Stimulated activated CD8-positive, alpha-beta memory T cell treated with anti-CD3 and anti-CD28 coated beads, Interleukin-7, amount 100 ng/mL, for 4 hours (primary cell): ENCODE measurements at places on chromosomes 5 and 9.

- no peak for DNase-seq
These were observed 572 bp downstream of the NR4A3 start for GRCh38 chr9:99822109-99822805.

DNA sequence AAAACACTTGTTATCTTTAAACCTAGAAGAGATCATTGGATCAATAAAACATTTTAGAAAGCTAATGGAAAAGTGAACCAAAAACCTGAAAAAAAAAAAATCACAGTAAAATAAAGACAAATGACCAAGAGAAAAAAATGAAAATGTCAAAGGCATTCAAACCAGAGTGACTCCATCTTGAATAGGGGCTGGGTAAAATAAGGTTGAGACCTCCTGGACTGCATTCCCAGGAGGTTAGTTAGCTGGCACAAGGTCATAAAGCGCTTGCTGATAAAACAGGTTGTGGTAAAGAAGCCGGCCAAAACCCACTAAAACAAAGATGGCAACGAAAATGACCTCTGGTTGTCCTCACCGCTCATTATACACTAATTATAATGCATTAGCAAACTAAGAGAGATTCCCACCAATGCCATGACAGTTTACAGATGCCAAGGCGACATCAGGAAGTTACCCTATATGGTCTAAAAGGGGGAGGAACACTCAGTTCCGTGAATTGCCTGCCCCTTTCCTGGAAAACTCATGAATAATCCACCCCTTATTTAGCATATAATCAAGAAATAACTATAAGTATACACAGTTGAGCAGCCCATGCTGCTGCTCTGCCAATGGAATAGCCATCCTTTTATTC, 116.7 kb upstream of the NEK6 start:
- no peak for DNase-seq

GRCh38 chr9:13224366-13224765, 55.1 kb downstream of the MPDZ start:
- no peak for DNase-seq

- no peak for DNase-seq
These were observed 435.8 kb upstream of the PAPPA start for GRCh38 chr9:115717711-115718173.

DNA sequence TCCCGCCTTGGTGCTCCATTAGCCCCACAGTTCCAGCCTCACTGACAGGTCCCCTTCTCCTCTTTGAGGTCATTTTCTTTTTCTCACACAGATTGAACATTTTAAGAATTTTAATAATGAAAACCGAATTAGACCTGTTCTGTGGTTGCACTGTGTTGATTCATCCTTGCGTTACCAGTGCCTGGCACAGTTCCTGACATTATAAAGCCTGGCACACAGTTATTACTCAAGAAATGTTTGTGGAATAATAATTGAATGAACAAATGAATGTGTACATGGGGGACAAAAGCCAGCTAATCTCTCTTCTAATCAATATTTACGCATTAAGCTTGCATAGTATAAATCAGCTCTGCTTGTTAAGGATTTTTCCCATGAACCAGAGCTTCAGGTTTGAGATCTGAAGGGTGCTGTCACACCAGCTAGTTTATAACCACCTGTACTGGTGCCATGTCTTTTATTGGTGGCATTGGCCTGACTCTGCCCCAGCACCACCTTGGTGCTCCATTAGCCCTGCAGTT, 80.0 kb downstream of the SV2C start:
- no peak for DNase-seq

DNA sequence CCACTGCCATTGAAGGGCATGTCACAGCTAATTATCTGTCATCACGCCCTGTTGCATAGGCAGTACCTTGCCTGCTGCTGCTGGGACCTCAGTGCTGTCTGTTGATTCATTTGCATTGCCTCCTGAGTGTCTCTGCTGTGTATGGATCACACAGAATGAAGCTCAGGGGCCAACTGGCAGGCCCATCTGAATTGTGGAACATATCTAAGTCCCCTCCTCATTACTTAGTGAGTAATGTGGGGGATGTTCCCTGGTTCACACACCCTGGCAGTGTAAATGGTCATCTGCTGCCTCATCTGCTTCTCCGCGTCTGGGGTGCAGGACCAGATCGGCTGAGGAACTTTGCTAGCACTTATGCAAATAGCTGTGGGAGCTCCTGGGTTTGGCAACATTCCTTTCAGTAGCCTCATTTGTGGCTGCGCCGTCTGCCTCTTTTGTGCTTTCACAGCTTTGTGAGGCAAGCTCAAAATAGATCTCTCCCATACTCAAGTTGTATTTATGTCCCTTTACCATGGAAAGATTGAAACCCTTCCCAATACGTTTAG, 25.4 kb downstream of the TYRP1 start:
- no peak for DNase-seq

GRCh38 chr5:14531668-14532067, 49.9 kb upstream of the OTULINL start:
- DNase-seq: no peak

DNA sequence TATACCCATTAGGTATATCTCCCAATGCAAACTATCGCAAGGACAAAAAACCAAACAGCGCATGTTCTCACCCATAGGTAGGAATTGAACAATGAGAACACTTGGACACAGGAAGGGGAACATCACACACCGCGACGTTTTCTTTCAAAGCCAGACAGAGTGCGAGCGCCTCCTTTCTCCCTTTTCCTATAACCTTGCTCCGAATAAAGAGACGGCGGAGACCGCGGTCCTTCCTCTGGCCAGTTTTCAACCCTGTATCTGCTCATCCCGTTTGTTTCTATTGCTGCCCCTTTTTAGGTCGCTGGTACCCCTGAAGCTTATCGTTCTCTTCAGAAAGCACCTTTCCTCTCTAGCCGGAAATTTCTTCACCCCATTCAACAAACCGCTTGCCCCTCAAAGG, 1.3 kb downstream of the LVRN start:
- no peak for DNase-seq

- no peak for DNase-seq
These were observed 1.4 kb downstream of the TMEFF1 start for GRCh38 chr9:100474082-100474923.

- DNase-seq: no peak
These were observed 12.8 kb upstream of the TYRP1 start for GRCh38 chr9:12680341-12680740.

DNA sequence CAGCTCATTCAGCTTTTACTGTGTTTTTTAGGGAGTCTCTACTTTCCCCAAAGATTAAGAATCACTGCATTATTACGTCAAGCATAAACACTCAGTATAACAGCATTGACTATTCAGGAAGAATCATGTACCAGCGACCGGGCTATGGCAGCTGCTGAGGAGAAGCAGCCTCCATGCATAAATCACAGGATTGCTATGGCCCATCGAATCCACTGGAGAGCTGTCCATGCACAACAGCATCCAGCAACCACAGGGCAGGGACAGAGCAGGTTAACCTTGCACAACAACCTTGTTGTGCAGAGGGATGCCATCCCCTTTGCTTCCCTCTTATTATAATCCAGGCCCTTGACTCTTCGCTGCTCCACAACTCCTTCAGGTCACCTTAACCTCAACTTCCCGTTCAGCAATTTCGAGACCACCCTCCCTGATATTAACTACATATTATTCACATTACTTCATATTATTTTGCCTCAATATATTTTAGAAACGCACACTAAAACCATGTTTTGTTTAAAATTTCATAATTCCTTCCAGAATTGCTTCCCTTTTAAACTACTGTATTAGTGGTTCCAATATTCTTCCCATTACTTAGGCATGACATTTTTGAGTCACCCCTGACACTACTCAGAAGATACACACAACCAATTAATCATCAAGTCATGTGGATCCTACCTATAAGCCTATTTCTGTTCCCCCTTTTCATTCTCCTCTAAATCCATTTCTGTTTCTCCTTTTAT, 991 bp downstream of the IARS1 start:
- no peak for DNase-seq

GRCh38 chr9:3977614-3978112, 322.2 kb downstream of the GLIS3 start:
- DNase-seq: no peak

DNA sequence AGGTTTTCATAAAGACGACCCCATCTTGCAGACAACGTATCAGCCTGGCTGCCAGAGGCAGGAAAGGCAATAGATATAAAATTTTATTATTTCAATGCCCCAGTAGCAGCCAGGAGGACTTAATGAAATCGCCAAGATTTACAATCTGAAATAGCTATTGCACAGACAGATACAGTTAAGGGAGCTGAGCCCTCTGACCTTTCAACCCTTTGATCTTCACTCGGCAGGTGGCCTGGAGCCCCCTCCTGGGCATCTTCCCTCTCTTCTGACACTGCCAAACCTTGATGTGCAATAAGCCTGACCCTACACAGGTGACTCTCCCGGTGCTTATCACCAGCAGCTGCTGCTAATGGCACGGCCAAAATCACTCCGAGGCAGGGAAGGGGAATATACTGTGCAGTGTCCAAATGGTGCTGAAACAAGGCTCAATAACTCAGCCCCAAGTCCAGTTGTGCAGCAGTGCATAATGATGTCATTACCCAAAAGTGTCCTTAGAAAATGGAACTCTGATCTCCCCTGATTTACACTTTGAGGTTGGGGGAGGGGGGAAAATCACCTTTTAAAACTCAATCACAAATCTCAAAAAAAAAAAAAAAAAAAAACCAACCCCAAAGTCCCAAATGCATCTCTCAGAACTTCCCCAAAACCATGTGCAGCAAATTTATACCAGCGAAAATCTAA, 242.0 kb downstream of the CRB2 start:
- DNase-seq: no peak

GRCh38 chr5:69477170-69477569, 15.4 kb upstream of the OCLN start:
- no peak for DNase-seq

DNA sequence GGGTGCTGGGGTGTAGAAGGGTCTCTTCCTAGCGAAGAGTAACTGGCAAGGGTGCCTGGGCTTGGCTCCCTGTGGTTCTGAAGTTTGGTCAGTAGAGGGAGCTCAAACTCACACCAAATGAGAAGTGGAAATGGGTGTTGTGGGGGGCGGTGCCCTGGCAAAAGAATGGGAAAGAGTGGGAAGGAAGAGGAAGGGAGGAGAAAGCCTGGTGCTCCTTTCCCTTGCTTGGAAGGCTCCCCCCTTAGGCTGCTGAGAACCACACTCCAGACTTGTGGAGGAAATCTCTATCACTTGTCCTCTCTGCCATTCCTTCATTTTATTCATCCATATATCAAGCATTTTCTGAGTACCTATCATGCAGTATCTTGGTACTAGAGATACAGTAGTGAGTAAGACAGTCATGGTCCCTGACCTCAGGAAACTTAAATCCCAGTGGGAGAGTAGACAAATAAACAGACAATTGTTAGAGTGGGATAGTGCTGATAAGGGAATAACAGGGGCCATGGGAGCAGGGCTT, 13.0 kb downstream of the SLC4A9 start:
- no peak for DNase-seq

- no peak for DNase-seq
These were observed 24.6 kb upstream of the MED10 start for GRCh38 chr5:6402939-6403338.

DNA sequence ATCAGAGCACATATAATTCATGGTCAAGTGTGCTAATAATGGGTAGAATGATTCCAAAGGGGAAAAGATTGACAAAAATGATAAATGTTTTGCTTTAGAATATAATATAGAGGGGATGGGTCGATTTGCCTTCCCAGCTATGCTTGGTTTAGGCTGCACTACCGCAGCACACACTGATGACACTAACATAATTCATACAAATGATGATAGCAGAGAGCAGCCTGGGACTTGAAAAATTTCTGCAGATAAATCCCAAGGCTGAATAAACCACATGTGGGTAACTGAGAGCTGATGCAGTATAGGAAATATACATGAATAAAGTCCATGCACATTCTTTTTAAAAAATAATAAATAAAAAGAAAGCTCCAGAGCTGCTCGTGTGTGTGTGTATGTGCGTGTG, 54.5 kb downstream of the EFNA5 start:
- DNase-seq: no peak

GRCh38 chr9:76135902-76136301, 245.4 kb downstream of the PCSK5 start:
- no peak for DNase-seq

- no peak for DNase-seq
These were observed 30.4 kb upstream of the SLC2A8 start for GRCh38 chr9:127366594-127366993.

DNA sequence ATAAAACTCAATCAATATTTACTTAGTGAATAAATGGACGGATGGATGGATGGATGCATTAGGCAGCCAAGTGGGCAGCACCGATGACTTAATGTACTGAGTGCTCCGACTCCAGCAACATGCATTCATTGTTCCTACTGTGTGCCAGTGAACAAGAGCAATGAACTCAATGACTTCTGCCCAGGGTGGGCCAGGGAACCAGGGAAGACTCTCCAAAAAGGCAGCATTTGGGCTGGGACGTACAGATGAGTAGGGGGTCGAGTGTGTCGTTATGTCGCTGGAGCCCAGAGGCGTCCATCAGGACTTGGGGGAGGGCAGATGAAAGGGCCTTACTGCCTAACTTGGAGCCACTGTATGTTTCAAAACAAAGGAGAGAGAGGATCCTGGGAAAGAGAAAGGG, 126.4 kb downstream of the KCNIP1 start:
- DNase-seq: no peak

GRCh38 chr5:9265441-9266287, 280.2 kb downstream of the SEMA5A start:
- no peak for DNase-seq

DNA sequence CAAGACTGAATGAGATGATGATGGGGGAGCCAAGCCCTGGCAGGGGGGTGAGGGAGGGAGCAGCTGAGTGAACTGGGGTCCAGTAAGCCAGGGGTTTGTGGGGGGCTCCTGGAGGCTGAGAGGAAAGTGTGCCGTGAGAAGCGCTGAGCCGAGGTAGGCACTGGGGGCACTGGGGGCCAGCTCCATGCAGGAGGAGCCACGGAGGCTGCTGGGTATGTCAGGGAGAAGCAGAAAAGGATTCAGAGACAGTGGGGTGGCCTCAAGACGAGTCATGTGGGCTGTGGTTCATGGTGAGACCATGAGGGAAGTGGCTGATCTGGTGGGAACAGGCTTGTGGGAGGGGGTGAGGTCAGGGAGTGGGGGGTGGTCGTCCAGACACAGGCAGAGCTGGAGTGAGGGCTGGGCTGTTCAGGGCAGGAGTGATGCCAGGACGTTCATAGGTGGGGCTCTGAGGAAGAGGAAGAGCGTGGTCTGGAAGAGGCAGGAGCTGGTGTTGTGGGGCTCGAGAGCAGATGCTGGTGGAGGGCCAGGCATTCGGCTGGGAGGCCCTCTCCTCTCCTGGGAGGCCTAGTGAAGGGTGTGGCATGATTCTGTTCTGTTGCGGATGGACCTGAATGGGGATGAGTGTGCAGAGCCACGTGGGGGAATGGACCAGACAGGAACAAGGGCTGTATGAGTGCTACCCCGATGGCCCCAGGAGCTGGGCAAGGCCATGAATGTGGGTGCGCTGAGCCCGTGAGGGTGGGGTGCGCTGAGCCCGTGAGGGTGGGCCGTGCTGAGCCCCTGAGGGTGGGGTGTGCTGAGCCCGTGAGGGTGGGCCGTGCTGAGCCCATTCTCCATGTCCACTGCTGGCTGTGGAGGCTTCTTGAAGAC, 92.7 kb upstream of the CACNA1B start:
- no peak for DNase-seq

DNA sequence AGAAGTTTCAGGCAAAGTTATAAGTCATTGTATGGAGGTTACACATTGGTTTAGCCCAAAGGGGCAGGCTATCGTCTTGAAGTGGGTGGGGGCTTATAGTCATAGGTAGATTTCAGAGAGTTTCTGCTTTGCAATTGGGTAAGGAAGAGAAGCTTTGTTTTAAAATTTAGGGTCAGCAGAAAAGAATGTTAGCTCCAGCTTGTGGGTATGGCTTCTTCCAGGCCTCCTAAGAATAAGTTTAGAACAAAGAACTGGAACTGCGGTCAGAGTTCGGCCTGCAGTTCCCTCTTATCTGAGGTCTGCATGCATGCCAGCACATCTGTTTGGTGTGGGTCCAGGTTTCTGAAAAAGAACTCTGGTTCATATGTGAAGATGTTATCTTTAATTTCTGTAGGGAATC, 96.1 kb downstream of the CYFIP2 start:
- DNase-seq: no peak
